ENCODE measurements at places on chromosomes 4 and X.

- DNase-seq = no peak
These were observed 66.7 kb upstream of the EOLA2 start for GRCh38 chrX:150005027-150005426.

- no peak for DNase-seq
These were observed 44.5 kb downstream of the CYTL1 start for GRCh38 chr4:4974727-4975126.

- DNase-seq = no peak
These were observed 95.8 kb downstream of the TAB3 start for GRCh38 chrX:30793075-30793766.

GRCh38 chrX:130680164-130681035 is 222.6 kb downstream of the ENOX2 start:
- no peak for DNase-seq

GRCh38 chrX:118968031-118968430 is 6.4 kb upstream of the LONRF3 start:
- no peak for DNase-seq

GRCh38 chrX:24398766-24399165 is 38.3 kb downstream of the SUPT20HL1 start:
- DNase-seq = no peak

- DNase-seq = no peak
These were observed 28.7 kb upstream of the STOX2 start for GRCh38 chr4:183876268-183876934.

DNA sequence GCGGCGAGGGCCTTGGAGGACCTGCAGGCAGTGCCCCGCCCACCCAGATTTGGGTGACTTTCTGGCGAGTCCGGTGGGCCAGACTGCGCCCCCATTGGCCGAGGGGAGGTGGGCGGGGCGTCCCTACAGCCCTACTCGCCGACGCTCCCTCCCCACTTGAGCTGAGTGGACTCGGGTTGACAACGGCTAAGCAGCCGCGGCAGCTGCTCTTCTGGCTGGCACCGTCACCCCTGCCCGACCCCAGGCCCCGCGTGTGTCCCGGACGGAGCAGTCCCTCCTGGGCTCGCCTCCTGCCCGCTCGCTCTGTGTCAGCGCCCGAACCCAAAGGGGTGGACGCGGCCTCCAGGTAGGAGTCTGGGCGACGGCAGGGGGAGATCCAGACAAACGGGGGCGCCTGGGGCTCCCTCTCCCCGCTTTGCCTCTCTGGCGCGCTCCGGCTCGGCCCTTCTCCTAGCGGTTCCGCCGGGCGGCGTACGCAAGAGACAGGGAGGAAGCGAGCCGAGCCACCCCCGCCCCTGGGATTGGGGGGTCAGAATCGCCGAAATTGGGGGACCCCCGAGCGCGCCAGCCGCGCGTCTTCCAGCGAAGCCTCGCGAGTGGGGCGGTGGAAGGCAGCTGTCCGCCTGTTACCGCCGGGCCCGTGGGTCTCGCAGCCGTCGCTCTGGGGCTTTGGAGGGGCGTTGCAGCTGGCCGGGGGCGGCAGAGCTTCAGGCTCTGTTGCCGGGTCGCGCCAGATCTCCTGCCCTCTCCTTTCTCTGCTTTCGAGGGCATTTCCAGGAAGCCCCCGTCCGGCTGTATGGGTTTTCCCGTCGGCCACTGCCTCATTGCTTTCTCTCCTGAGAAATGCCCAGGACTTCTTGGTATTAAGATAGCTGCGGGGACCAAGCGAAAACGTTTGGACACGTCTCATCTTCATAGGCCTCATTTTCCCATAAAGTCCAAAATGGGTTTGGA is 46.3 kb downstream of the STARD8 start:
- DNase-seq = peak; percentile 83

- DNase-seq = no peak
These were observed 38.1 kb upstream of the CLDN24 start for GRCh38 chr4:183360161-183360919.

DNA sequence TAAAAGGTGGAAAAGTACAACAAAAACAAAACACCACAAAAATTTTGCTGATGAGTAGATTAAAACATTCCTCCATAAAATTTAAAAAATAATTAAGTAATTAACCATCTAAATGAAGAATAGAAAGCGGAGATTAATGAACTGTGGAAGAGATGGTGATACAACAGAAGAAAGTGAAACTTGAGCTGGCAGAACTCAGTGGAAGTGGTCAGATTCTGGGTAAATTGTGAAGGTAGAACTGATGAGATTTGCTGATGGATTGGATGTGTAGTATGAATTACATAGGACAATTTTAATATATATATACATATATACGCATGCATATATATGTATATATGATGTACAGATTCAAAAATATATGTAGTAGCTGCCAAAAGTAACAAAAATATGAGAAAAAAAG is 73.9 kb downstream of the AMOT start:
- no peak for DNase-seq

- no peak for DNase-seq
These were observed 15.5 kb upstream of the GPM6A start for GRCh38 chr4:175827516-175827915.

- no peak for DNase-seq
These were observed 7.3 kb downstream of the FGFBP2 start for GRCh38 chr4:15955670-15956069.

DNA sequence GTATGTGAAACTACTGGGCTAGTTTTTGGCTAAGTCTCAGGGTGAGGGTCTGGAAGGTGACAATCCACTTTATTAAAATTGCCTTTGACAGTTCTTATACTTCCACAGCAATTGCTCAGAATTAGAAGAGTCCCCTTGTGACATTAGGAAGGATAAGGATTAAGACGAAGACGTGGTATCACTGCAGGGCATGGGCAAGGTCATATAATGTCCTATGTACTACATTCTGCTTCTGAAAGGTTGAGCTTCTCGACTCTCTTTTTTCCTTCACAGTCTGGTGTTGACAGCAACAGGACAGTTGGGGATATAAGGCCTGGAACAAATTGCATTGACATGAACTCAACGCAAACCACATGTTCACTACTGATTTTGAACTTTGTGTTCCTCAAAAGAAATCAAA is 40.9 kb upstream of the PRDM5 start:
- no peak for DNase-seq

- no peak for DNase-seq
These were observed 2.0 kb downstream of the HSPA4L start for GRCh38 chr4:127783955-127784770.

DNA sequence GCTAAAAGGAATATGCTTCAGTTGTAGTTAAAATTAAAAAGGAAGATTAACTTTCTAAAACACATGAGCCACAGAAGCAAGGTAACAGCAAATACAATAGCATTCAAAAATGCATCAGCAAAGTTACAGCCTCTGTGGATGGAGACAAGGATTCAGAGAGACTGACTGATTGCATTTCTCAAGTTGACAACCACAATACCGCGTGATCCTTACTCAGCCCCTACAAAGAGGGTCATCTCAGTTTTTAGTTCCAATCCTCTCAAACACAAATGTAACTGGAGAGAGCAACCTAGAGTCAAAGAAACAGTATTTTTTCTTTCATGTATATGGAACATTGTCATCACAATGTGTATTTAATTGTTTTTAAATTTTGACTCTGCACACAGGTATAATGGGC is 14.2 kb upstream of the C1QTNF7 start:
- no peak for DNase-seq

- DNase-seq = no peak
These were observed 24.1 kb upstream of the MAGEC1 start for GRCh38 chrX:141879616-141880015.

GRCh38 chr4:159979953-159980352 is 877.1 kb downstream of the RAPGEF2 start:
- DNase-seq = no peak

DNA sequence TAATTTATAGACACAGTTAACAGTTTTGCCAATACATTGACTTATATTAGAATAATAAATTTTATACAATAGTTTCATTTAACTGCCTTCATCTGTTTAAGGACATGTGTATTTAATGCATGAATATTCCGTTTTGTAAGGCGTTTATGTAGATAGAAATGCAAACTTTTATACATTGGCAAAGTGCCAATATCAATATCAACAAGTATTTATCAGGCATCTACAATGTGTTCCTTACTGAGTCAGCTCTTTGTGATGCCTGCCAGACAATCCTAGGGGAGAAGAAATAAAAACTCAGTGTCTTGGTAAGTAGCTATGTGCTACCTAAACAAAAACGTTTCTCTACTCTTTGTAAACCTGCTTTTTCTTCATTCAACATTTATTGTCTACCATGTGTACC is 1142.2 kb downstream of the C4orf33 start:
- no peak for DNase-seq

DNA sequence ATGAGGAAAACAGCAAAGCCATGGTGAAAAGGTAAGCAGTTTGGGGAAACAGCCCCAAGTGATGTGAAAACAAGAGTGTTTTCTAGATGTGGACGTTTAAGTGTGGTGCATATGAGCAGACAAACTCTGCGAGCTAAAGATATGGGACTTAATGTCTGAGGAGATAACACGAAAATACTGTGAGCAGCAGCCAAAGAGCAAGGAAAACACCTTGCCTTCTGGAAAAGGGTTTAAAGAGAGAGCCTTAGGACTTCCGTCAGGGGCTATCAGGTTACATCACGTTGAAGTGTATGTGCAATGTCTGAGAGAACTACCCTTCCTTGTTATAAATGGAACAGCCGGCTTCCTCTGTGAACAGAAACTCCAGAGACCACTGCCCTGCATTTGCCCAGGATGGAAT is 54.2 kb downstream of the LEF1 start:
- no peak for DNase-seq

- DNase-seq = no peak
These were observed 38.7 kb downstream of the CNKSR2 start for GRCh38 chrX:21412883-21413282.

GRCh38 chrX:45907786-45908185 is 637.4 kb downstream of the ZNF674 start:
- no peak for DNase-seq

DNA sequence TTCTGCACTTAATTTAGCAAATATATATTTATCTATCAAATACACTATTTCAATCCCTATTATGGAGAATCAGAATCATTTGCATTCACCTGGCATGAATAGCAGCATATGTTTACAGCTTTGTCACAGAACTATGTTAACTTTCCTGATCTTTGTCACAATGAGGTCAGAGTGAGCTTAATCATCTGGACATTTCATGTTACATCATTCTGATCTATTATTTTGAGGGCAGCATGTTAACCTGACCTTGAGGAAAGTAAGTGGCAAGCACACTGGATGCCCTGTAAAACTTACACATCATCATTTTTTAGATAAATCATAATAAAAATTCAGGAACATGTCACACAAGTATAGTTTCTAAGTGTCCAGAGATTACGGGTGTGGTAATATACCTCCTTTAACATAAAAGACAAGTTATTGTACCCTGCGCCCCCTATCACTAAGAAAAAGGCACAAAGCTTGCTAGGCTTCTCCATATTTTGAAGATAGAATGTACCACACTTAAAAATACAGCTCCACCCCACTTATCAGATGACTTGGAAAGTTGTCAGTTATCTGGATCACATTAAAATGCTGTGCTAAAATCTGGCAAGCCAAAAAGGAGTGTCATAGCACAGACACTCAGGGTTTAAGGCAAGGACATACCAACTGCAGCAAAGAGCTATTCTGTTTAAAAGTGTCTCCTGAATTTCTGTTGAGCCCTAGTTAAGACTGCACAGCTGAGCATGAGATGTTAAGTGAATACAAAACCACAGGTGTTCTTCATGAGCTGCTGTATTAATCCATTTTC is 182.7 kb upstream of the FAT4 start:
- no peak for DNase-seq

- DNase-seq = peak; percentile 35
These were observed 855 bp downstream of the GPRASP2 start for GRCh38 chrX:102712981-102713625.

DNA sequence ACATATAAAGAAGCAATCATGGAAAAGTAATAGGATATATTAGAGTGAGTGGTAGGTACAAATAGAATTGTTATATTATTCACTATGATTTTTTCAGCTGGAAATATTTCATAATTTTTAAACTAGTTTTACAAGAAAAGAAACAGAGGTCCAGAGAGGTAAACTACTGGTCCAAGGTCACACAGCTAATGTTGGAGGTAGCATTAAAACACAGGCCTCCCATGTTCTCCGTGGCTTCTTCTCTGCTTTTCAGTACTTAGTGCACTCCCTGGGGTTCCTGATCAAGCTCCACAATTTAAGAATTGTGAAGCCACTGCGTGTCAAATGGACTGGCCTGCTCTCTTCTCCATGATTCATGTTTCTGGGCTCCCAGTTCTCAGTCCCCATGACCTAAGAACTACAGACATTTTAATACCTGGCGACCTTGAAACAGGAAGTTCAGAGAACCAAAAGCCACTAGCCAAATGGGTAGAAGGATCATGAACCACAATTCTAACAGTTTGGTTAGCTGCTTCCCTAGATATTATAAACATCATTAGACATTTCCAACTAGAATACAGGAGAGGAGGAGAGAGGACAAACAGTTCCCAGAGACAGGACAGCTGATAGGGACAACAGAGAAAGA is 172.0 kb upstream of the KLF3 start:
- DNase-seq = no peak

DNA sequence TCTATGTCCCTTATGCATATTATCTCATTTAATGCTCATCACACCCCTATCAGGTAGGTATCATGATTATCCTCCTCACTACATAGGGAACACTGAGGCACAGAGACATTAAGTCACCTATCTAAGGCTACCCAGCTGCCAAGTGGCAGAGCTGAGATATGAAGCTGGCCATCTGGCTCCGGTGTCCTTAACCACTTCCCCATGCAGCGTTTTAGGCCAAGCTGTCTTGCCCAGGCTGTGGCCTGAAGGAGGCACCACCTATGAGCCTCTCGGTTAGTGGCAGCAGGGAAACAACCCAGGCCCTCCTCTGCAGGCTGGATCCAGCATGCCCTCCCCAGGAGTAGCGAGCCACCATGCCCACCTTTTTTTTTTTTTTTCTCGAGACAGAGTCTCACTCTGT is 16.3 kb downstream of the PJA1 start:
- no peak for DNase-seq

GRCh38 chrX:148424570-148424969 is 75.8 kb upstream of the AFF2 start:
- no peak for DNase-seq

- no peak for DNase-seq
These were observed 55.0 kb downstream of the PAPSS1 start for GRCh38 chr4:107665001-107665400.

- no peak for DNase-seq
These were observed 210.0 kb downstream of the SOWAHB start for GRCh38 chr4:76687746-76688448.

GRCh38 chr4:131337936-131338335 is 1811.2 kb upstream of the PCDH10 start:
- DNase-seq = no peak

DNA sequence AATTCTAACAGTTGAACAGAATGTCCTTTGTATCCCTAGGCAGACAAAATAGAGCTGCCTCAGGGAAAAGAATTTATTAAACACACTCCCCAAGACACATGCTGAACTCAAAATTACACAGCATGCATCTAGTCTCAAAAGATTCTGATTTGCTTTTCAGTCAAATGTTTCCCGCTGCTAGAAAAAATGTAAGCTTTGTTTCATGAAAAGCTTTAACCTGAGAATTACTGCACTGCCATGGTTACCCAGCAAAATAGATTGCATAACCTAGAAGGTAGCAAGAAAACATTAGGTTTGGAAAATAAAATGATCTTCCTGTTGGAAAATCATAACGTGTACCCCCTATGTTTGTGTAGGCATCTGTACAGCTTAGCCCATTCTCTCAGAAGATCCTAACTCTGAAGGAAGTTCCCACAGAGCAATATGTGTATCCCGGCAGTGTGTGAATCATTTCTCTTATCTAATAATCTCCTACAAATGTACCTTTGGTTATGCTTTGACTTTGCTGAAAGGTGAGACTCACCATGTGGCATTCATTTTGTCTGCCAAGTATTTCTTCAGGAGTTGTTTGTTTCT is 646.9 kb downstream of the STPG2 start:
- DNase-seq = no peak

- no peak for DNase-seq
These were observed 112.8 kb upstream of the PITX2 start for GRCh38 chr4:110735686-110736085.
